CD8-positive, alpha-beta memory T cell (primary cell): ENCODE measurements at places on chromosomes 7 and 10.

DNA sequence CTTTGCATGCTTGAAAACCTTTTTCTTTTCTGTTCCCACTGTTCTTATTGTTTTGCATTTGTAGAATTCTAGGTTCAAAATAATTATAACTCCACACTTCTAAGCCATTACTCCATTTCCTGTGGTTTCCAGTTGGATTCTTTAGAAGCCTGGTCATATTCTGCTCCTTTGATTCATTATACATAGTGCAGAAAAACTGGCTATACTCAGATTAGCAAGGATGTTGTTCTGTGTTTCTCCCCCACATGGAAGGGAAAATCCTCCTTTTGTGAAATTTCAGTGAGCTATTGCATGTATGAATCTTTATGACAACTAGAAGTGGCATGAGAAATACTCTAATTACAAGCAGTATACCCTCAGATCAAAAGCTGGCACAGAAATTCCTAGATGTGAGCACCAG is 79.5 kb downstream of the SLC13A1 start:
- no peak for DNase-seq

DNA sequence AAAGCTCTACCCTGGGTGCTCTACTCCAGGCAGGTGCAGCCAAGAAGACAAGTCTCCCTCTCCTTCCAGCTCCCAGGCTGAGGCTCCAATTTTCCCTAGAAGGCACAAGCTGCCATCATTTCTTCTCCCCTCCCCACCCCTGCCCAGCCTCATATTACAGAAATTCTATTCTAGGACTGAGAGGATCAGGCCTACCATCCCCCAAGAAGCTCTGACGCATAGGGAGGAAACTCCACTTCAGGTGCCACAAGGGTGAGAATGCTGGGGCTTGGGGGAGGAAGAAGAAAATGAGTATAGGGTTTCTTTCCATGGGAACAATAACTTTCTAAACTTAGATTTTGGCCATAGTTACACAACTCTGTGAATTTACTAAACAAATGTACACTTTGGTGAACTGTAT is 35.3 kb downstream of the FEZF1 start:
- no peak for DNase-seq

DNA sequence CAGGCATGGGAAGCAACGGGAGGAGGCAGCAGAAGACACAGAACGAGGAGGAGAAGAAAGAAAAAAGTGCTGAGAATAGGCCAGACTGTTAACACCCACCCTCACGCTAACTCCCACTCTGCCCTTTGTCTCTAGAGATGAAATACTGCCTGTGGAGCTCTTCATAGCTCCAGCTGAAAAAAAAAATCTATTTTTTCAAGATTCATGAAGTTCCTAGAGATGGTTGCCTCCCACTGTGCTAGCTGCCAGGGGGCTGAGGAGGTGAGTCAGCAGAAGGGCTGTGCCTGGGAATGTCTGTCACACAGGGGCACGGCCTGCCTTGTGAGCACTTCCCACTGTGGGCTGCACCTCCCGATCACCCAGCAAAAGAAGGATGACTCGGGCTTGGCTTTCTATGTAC is 144.5 kb downstream of the RNF216 start:
- no peak for DNase-seq

DNA sequence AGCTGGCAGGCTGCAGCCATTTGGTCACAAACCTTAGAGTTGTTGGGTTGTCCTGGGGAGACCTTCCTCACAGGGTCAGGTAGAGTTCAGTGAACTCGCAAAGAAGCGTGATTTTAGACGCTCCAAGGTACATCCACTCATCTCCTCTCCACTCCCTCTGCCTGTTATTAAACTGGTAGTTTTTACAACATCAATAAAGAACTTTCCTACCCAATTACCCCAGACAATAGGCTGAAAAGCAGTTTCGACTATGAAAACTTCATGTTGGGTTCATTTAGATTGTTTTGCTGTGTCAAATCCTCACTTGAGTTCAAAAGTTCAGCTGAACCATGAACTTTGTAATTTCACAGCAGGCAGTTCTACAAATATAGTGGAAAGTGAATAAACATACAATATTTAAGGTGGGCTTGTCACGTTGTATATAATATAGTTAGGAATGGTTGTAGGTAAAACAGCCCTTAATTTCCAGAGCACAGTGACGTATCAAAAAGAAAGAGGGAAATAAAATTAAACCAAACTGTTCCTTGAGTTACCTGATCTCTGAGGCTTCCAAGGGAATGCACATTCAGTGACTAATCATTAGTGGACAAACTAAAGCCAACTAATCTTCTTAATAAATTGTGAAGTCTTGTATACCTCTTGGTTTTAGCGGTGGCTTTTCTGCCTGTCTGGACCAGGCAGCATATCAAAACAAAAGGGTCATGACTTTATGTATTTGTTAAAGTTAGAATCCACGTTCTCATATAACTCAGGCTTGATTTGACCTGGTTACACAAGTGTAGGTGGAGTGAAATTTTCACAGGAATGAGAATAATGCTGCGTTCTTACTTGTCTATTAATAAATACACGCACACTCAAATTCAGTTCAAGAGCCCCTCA is 100.5 kb downstream of the CYP26A1 start:
- no peak for DNase-seq

- DNase-seq: no peak
Measured at GRCh38 chr7:142722248-142722794, 27.0 kb upstream of the PRSS1 start.

DNA sequence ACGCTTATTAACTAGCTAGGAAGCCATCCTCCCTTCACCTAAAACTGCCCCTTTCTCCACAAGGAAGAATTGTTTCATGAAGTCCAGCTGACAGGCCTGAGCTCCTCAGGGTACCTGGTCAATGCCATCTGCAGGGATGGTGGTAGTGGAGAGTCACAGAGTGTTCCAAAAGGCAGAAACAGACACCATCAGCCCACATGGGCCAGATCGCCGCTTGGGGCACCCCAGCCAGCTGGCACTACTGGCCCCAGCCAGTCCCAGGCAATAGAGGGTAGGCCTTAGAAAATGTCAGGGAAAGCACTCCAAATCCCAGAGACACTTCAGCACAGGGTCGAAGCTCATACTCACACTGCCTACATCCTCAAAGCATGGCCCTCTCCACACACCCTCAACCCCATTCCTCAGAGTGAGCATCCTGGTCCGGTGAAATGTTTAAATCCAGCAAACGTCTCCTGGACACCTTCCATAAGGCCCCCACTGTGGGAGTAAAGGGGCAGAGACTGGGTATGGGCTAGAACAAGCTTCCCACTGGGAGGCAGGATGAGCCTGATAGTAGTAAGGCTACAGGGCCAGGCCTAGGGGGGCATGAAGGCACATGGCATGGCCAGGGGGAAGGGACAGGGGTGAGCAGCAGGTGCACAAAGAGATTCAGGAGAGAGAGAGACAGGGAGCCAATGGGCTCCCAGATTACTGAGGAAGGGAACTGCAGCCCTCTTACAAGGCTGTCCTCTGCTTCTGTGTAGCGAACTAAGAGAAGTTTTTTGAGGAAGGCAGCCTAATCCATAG is 1.9 kb downstream of the LRRC20 start:
- no peak for DNase-seq

- DNase-seq: no peak
Measured at GRCh38 chr10:61877887-61878739, 23.4 kb upstream of the ARID5B start.

DNA sequence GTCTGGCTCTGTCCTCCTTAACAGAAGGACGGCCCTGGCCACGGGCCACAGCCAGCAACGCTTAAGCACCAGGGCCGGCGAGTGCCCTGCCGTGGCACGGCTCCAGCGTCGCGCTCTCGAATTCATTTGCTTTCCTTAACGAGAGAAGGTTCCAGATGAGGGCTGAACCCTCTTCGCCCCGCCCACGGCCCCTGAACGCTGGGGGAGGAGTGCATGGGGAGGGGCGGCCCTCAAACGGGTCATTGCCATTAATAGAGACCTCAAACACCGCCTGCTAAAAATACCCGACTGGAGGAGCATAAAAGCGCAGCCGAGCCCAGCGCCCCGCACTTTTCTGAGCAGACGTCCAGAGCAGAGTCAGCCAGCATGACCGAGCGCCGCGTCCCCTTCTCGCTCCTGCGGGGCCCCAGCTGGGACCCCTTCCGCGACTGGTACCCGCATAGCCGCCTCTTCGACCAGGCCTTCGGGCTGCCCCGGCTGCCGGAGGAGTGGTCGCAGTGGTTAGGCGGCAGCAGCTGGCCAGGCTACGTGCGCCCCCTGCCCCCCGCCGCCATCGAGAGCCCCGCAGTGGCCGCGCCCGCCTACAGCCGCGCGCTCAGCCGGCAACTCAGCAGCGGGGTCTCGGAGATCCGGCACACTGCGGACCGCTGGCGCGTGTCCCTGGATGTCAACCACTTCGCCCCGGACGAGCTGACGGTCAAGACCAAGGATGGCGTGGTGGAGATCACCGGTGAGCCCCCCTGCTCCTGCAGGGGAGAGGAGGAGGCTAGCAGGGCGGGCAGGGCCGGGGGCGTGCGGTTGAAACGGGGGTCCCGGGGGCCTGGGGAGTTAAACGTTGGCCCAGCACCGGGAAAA is at the start of gene HSPB1:
Gene HSPB1 (plus strand): TSS at position 327 of the 855 bp plus-strand sequence. CDS start 40 bp downstream, at position 367.
- DNase-seq: peak; percentile 54

DNA sequence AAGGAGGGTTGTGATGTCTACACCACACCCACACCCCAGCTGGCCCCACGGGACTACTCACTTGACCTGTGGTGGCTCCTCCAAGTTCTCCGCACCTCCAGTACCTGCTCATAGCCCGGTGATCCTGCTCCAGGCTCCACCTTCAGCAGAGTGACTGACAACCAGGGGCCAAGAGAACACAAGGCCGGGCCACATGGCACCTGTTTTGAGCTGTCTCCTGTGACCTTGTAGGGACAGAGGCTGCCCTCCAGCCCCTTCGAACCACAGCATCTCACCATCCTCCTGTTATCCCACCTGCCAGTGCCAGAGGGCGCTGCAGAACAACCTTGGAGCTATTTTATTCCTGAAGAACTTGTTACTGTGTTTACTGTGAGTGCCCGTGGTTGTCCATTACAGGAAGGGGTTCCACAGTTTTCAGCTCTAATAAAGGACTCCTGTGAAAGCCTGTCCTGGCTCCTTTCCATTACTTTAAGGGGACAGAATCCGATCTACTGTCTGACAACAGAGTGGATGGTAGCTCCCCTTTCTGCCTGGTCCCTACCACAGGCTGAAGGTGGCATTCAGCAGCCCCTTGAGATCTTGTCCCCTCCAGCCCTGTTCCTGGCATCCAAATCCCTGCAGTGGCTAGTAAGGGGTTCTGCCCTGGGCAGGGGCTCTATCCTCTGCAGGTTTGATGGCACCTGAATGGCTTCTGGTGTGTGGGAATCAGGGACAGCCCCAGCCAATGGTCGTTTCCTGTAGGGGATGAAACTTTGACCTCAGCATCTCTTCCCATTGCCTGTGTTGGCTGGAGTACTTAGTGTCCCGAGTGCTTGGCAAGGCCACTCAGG is 50.8 kb downstream of the C10orf120 start:
- no peak for DNase-seq

- no peak for DNase-seq
Measured at GRCh38 chr7:80206763-80207162, 72.1 kb downstream of the GNAI1 start.

DNA sequence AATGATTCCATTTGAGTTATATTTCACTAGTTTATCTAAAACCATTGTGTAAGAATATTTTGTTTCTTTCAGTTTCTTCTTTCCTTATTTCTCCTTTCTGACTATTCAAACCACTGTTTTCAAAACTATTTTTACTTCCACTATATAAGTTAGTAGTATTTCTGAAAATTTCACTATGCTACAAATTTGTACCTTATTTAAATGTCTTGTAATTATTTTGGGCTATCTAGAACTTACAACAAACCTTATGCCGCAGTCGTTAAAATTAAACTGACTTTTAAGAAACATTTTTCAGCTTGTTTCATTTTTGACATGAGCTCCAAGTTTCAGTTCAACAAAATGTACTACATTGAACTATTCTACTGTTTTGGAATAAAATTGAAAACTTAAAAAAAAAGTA is 1.8 kb downstream of the TFEC start:
- DNase-seq: no peak

- no peak for DNase-seq
Measured at GRCh38 chr7:47265621-47266020, 316.3 kb downstream of the TNS3 start.

DNA sequence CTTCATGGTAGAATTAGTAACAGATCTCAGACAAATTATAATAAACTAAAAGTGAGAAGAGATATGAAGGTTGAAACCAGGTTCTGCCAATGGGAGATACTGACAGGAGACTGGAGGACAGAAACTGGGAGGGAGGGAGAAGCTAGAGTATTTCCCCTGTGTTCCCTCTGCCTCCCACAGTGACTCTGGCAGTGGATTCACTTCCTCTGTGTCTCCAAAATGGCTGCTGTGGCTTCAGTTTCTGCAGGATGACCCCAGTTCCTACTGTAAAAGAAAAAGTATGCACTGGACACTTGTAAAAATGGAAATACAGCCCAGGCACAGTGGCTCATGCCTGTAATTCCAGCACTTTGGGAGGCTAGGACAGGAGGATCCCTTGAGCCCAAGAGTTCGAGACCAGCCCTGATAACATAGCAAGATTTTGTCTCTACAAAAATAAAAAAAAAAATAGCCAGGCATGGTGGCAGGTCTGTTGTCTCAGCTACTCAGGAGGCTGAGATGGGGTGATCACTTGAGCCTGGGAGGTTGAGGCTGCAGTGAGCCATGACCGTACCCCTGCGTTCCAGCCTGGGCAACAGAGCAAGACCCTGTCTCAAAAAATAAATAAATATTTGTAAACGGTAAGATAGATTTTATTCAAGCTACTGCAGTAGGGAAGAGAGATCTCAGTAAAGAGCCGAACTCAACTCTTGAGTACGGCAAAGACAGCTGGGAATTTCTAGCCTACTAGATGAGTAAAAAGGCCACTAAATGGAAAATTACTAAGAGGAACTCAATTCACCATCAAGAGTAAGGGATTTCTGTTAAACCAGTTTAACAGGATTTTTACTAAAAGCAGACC is 156.6 kb upstream of the TRIM24 start:
- no peak for DNase-seq
